ENCODE measurements at places on chromosomes 5 and 9. TPM values are rescaled to one million over a fixed set of nuclear protein-coding genes. Genes with fewer than 3 reads are reported as not detected.

The NIM1K gene
- 0.88 TPM for total RNA-seq

The IFNA2 gene
- total RNA-seq = not detected

The F2RL2 gene
- total RNA-seq = 1.5 TPM

The AJM1 gene
- total RNA-seq = 0.88 TPM

The CDH10 gene
- total RNA-seq = not detected

The NOXA1 gene
- total RNA-seq = 0.88 TPM

The DDX4 gene
- not detected for total RNA-seq

The COMMD10 gene
- total RNA-seq = 30.4 TPM

The C9orf153 gene
- total RNA-seq = under 0.01 TPM

The CD72 gene
- total RNA-seq = 2.7 TPM

The DEPDC1B gene
- total RNA-seq = 1.8 TPM

The MARVELD2 gene
- 7.7 TPM for total RNA-seq

The RAD1 gene
- total RNA-seq = 58.3 TPM

The SAXO1 gene
- under 0.01 TPM for total RNA-seq

The IFNK gene
- total RNA-seq = not detected

The FOXD4L4 gene
- under 0.01 TPM for total RNA-seq

The PPP3R2 gene
- not detected for total RNA-seq

The DAB2IP gene
- 60.8 TPM for total RNA-seq

The CDHR2 gene
- not detected for total RNA-seq

The C5orf47 gene
- not detected for total RNA-seq

The SPARC gene
- 4,600 TPM for total RNA-seq

The ADRB2 gene
- total RNA-seq = 0.29 TPM

The DDX41 gene
- total RNA-seq = 49.5 TPM

The ADAMTSL1 gene
- 70.1 TPM for total RNA-seq

The JADE2 gene
- 26.8 TPM for total RNA-seq

The GPR150 gene
- 0.29 TPM for total RNA-seq

The BARX1 gene
- total RNA-seq = 15.6 TPM

The CCDC152 gene
- total RNA-seq = 0.36 TPM

The GABRA6 gene
- total RNA-seq = not detected

The GNAQ gene
- total RNA-seq = 63.9 TPM
